ENCODE measurements at places on chromosomes 2 and 18.

GRCh38 chr18:9834551-9834950 lies 51.2 kb upstream of the TXNDC2 start:
- DNase-seq: no peak

- peak; percentile 28 for DNase-seq
Measured at GRCh38 chr2:219041252-219041651, at the start of gene CFAP65. TSS of gene CFAP65 (minus strand) at chr2:219041516. CDS start at chr2:219039048, 2,468 bp downstream.

DNA sequence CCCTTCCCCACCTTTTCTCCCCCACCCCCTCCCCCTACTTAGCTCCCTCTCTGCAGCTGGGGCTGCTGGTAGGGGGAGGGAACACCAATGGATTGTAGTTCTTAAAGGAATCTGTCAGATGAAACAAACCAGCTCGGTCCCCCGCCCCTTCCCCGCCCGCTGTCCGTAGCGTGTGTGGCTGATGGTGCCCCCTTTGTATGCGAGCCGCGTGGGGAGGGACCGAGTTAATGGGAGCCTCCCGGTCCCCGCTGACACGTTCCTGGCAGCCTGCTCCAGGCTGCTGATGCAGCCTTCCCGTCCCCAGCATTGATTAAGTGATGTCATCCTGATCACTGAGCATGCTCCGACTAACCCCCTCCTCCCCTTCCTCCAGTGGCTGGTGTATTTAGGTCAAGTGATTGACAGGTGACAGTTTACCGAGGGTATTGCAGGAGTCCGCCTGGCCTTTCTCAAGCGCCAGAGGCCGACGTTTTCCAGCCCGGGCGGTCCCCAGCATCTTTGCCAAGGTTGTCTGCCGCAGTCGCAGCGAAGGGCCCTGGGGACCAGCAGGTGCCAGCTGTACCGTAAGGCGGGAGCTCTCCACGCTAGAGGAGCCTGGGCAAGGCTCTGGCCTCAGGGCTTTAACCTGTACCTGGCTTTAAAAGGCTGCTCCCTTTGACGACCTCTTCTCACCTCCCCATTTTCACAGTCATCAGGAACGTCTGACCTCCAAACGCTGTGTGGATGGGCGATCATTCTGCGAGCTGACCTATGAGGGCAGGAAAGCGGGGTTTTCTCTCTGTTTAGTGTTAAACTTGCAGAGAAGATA lies 1.8 kb downstream of the KIF5C start:
- DNase-seq: peak; percentile 74

GRCh38 chr18:21298351-21298750 lies 56.3 kb downstream of the GREB1L start:
- no peak for DNase-seq

- no peak for DNase-seq
Measured at GRCh38 chr18:74694436-74694835, 96.8 kb downstream of the ZNF407 start.

DNA sequence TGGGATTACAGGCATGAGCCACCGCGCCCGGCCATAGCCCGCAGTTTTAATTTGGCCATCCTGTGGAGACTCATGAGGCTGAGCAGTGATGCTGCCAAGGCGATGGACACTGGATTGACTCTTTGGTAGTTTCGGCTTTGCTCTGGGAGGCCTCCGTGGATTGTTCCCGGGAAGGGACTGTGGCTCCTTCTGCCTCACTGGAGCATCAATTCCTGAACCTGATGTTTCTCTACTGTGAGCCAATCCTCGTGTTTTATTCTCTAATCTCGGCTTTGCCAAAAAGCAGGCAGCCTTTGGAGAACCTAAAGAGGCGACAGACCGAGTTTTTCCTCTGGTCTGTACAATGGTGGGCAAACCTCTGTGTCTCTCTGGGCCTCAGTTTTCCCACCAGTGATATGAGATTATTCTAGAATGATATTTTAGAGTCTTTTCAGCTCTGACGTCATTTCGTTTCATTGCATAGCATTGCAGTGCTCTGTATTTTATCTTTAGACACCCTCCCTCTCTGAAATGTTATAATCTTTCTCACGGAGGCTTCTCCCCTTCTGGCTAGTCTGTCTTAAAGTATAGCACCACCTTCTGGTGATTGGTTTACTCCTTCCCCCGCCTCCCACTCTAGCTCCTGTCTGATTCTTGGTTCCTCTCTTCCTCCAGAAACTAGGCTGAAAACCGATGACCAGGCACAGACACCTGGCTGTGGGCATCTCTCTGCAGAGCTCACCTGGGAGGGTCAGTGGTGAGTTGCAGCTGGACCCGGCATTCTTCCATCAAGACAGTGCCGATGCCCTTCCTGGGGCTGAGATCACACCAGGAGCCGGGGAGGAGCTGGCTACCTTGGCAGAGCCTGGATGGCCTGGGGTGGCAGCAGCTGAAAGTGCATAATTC lies 341.3 kb downstream of the MYCN start:
- DNase-seq: no peak

GRCh38 chr2:32688541-32688940 lies 60.7 kb downstream of the TTC27 start:
- no peak for DNase-seq

DNA sequence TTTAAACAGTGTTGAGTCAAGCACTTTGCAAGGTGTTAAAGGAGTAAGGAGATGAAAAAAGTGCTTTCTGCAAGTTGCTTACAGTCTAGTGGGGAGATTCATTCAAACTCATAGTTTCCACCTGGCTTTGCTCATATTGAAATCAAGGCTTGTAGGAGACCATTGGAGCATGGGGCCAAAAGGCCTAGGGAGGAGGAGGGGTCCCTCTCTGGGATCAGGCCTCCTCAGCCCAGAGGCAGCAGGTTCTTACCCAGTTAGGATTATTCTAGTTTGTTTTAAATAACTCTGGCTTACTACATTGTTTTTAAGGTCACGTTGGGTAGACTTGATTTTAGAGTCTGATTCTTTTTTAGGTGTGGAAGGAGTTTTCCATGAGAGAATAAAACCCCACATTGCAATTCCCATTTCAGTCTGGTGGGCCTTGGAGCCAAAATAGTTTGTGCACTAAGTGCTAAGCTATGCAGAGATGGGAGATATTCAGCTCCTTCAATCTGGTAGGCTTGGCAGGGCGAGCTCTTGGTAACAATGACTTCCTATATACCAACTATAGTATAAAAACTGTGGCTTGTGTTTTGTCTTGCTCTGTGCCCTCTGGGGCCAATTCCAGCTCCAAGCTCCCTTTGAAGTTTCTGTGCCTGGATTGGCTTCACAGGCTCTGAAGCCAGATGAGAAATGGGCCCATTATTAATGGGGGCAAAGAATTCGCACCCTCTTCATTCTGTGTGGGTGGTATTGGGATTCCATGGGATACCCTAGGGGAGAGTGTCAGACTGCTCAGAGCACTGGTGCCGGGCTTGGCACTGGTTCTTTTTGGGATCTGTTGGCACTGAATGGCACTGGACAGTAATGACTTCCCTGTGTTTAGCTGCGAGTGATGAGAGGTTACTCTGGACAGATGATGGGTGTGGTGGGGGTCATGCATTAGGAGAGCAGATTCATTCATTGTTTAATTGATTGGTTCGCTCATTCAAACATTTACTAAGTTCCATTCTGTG lies 301.1 kb downstream of the MYCN start:
- no peak for DNase-seq

DNA sequence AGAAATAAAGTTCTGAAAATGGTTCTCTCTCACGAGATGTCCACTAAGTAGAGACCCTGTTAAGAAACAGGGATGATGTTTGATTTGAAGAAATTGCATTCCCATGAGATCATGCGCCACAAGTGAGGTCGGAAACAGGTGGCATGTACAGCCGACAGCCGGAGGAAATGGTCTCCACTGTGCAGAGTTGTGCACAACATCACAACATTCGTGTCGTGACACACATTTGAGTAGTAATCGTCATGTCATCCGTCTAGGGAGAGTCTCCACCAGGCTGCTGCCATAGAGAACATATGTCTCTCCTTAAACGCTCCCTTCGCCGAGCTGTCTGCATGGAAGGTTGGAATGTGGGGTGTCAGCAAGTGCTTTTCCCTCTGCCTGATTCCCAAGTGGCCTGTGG lies 84.7 kb downstream of the ASAP2 start:
- DNase-seq: no peak

DNA sequence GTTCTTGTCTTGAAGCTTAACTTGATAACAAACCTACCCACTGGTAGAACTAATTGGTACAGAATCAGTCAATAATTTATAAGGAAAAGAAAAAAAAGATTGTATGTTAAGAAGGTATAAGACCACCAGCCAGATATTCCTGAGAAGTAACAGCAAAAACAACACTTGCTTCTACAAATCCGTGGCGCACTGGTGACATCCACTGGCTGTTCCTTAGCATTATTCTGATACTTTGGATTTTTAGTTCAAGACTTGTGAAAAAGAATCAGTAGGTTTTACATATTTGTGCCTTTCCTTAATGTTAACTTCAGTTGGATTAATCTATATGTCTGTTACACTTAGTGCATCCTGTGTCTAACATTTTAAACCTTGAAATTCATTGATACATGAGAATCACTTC lies 141.8 kb downstream of the GRB14 start:
- no peak for DNase-seq
